Left kidney (tissue), 8 donors: ENCODE measurements at places on chromosomes 11 and 22.

DNA sequence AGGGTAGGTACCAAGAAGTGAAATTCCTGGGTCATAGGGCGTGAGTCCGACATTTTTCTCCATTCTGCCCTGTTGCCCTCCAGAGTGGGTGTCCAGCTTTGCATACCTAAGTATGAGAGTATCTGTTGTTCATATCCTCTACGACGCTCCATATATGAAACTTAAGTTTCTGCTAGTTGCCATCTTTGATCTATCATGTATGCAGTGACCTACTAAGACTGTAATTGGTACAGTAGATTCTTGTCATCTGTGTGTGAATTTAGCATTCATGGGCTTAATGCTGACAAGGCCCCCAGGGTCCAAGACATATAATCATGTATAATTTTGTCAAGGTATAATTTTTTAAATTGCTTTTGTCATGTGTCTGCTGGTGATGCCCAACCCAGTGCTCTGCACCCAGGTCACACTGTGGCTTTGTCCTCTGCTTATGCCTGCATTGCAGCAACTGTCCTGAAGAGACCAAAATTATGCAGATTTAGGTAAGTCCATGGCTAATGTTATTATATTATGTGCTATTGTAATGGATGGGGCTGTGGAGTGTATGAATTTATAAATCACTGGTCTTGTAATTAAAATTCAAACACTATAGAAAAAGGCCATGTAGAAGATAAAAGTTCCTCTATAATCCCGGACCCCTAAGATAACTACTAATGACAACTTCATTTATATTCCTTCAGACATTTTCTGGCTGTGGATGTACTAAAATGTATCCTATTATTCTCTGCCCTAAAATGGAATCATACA is 12.2 kb downstream of the NEAT1 start:
- no peak for DNase-seq

- DNase-seq = no peak
Measured at GRCh38 chr22:50311606-50312351, 4.3 kb upstream of the PLXNB2 start.

DNA sequence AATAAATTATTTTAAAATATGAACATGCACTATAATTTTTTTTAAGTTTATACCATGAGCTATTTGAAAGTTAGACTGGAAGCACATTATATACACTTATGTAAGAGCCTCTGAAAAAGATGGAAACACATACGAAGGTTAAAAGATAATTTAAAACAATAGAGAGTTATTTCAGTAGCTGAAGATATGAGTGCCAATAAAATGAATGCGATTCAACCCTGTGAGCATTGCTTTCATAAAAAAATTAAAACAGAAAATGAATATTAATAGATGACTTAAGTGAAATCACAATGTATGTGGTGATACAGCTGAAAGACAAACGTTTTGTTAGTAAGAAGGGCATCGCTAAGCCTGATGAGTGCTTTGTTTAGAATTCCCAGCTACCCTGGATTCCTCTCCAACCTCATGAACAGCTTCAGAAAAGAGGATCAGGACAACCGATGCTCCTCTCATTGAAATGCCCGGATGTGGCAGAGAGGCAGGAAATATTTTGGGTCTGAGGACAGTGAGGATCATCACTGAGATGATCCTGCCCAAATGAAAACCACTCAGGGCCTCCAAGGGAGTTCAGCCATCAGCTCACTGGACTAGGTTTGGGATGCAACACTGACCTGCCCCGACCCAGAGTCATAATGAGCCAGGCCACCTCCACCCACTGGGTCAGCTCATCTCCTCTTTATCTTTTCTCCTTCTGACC is 60.2 kb upstream of the TOP3B start:
- DNase-seq = no peak

GRCh38 chr11:95790933-95791708 is 823 bp downstream of the CEP57 start:
- DNase-seq = peak; percentile 71

GRCh38 chr11:64866173-64866491 is 12.3 kb downstream of the EHD1 start:
- DNase-seq = no peak

DNA sequence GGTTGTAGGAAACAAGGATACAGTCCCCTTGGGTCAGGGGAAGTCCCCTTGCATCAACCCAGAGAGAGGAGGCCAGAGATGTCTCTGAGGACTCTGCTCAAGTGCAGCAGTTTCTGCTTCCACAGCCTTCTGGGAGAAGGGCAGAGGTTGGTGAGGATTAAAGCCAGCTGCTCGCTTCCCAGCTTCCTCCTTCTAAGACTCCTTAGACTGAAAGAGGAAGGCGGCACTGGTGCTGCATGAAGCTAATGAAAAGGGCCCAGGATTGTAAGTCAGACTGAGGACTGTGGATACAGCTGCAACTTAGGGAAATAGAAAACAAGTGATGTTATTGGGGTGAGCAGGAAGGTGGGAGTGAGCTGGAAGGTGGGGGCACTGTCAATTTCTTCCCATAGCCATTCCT is at the start of gene OR52K1:
Gene OR52K1, plus strand, starts transcription at position 202 of the 400 bp plus-strand sequence. CDS start 6,255 bp downstream, outside the sequence.
- no peak for DNase-seq

DNA sequence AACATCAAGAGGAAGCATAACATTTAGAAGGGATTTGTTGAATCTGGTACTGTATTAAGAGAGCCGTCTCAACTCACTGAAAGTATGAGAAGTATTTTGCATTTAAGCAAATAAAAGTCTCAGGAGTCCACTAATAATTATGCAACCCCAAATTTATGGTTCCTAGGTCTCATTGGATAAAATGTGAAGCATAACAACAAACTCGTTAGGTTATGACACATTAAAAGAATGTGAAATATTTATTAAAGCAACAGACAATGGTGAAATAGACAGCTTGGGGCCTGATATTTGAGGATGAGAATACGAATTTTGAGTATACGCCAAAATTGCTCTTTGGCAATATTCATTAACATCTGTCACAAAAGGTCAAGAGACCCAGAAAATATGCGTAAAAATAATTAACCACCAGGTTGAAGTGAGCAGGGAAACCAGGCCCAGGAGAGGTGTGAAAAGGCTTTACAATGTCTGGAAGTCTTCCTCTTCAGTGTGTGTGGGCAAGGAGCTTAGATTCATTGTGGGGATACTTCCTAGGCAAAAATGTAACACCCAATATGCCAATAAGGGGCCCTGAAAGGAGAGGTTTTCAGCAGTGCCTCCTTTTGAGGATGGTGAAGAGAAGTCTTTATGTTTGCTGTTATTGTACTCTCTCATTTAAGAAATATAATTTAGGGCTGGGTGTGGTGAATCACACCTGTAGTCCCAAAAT is 89.2 kb downstream of the FDX1 start:
- DNase-seq = no peak

- no peak for DNase-seq
Measured at GRCh38 chr11:100004541-100004940, 682.5 kb upstream of the ARHGAP42 start.

DNA sequence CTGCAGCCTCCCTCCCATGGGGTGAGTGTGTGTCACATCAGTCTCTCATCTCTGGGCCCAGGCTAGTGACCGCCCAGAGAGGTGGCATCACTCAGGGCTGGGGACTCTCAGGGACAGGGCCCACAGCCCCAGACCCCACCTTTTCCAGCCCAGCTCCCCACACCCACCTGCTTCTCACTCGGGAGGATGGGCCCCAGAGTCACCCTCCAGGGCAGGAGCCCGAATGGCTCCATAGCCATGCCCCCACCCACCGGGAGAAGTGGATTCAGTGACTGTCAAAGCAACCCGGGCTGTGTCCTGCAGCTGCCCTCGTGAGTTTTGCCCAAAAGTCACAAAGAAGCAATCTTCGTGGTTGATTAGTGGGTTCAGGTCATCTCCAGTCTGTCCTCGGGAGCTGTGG is 26.0 kb downstream of the PARVG start:
- no peak for DNase-seq

GRCh38 chr11:119222308-119222707 is 16.2 kb downstream of the CBL start:
- DNase-seq = no peak

- DNase-seq = no peak
Measured at GRCh38 chr11:24163146-24163545, 333.7 kb upstream of the LUZP2 start.

DNA sequence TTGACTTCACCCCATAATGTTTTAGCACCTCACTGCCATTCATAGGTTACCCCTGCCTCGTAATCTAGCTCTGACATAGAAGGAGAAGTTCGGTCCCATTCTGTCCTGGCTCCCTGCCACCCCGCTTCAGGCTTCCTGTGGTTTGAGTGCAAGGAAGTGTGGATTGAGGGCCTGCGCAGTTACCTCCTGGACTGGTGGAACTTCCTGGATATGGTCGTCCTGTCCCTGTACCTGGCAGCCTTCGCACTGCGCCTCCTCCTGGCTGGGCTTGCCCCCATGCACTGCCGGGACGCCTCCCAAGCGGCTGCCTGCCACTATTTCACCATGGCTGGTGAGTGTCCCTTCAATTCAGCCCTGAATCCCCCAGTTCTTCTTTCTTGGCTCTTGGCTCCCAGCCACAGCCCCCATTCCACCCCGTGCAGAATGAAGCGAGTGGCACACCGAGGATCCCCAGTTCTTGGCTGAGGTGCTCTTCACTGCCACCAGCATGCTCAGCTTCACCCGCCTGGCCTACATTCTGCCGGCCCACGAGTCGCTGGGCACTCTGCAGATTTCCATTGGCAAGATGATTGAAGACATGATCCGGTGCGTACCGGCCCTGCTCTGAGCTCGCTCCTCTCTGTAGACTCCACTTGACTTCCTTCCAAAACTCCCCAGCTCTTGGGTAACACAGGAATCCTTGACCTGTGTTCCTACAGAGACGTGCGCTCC is 15.4 kb downstream of the ART5 start:
- no peak for DNase-seq

GRCh38 chr11:97163631-97164191 is 773.9 kb downstream of the JRKL start:
- DNase-seq = no peak

DNA sequence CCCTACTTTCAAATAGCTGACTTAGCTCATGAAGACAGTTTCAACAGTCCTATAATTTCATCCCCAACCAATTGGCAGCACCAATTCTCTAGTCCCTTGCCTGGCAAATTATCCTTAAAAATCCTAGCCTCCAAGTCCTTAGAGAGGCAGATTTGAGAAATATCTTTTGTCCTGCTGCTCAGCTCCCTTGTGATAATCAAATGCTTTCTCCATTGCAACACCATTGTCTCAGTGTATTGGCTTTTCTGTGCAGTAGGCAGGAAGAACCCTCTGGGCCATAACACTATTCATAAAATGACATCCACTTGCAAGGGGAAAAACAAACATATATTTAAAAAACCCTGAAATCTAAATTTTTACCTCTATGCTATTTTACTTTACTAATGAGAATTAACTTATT is 89.6 kb downstream of the AASDHPPT start:
- no peak for DNase-seq

DNA sequence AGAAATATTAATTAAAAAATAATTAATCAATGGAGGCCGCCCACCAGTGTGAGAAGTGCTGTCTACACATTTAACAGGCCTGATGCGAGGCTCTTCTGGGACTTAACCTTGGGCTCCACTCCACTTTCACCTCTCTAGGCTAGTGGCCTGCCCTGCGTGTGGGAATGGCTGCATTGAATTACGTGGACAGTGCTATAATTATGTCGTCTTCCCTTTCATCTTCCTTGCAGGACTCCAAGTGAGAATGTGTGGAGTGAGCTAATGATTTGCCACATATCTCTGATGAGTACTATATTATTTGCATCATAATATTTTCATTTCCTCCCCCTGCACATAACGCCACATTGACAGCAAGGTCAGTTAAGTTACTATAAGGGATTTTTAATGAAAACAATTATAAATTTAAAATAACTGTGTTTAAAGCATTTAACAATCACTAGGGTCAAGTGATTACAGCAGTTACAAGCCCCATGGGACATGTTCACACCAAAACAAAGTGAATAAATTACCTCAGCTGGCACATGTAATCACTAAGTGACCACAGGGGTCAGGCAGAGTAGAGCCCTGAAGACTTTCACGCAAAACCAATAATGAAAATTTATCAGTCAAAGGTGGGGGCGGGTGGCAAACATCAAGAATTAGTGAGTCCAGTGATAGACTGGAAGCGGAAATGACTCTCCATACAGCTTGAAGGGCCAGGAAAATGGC is 63.5 kb downstream of the MPPED2 start:
- DNase-seq = no peak

GRCh38 chr11:121802542-121802941 is 313.5 kb downstream of the BLID start:
- DNase-seq = peak; percentile 85

DNA sequence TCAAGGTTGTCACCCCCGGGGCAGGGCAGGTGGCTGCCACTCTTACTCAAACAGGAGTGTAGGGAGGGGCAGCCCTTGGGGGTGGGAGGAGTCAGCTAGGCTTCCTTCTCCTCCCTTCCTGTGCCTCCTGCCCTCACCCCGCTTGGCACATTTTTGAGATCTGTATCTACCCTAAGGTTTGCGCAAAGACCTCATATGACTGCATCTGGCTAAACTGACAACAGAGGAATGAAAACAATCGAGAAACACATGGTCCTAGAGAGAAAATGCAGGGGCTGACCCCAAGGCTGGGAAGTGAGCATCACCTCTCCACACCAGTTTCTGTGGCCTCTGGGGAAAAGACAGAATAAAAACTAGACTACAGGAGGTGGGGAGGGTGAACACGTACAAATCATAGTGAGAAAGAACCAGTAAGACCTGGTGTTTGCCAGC is 28.1 kb downstream of the IGSF9B start:
- DNase-seq = no peak

- no peak for DNase-seq
Measured at GRCh38 chr11:5298451-5298850, 3.3 kb downstream of the OR51B4 start.

- DNase-seq = no peak
Measured at GRCh38 chr11:45091563-45092403, 54.7 kb upstream of the PRDM11 start.

DNA sequence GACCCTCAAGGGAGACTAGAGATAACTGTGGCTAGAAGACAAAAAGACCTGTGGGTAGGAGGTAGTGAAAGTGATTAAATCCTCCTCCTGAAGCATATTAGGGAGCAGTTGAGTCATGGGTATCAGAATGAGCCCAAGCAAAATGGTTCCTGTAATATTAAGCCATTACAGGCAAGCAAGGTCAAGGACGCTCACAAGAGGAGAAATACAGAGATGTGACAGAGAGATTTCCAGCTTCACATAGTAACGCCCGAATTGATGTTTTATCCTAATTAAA is 77.7 kb downstream of the FAM76B start:
- DNase-seq = no peak

DNA sequence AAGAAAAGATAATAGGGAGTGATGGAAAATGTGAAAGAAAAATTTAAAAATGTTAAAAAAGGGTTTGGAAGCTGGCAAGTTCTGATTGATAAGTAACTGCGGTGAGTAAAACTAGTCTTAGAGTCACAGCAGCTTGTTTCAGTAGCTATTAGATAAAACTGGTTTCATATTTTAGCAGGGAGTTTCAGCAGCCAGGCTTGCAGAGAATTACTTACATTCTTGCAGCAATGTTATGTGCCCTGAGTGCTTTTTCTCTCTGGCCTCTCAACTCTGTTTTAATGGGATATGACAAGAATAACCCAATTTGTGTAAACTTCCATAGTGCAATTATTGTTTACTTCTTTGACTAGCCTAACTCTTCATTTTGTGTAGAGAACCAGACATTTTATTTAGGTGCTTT is 33.6 kb downstream of the PPME1 start:
- no peak for DNase-seq

- no peak for DNase-seq
Measured at GRCh38 chr11:126927623-126928022, 72.9 kb downstream of the KIRREL3 start.

GRCh38 chr11:15815246-15816195 is 540.8 kb downstream of the SOX6 start:
- DNase-seq = no peak
